ENCODE measurements at places on chromosomes 12 and 14. TPM values are rescaled to one million over a fixed set of nuclear protein-coding genes. Genes with fewer than 3 reads are reported as not detected.
A peak's percentile ranks its signal among the peaks of the same experiment; 100 is the strongest.

The ZNF219 gene
- 23.1 TPM for polyA plus RNA-seq

The RDH16 gene
- 0.10 TPM for polyA plus RNA-seq

The DCAF11 gene
- 23.5 TPM for polyA plus RNA-seq

The SENP1 gene
- 15.4 TPM for polyA plus RNA-seq

The TTLL5 gene
- 14.0 TPM for polyA plus RNA-seq

The PTPRO gene
- 0.14 TPM for polyA plus RNA-seq

The ANKRD33 gene
- not detected for polyA plus RNA-seq

The TRIM9 gene
- 0.04 TPM for polyA plus RNA-seq

GRCh38 chr12:130714091-130714590 is 2.0 kb downstream of the RIMBP2 start:
- DNase-seq: no peak

DNA sequence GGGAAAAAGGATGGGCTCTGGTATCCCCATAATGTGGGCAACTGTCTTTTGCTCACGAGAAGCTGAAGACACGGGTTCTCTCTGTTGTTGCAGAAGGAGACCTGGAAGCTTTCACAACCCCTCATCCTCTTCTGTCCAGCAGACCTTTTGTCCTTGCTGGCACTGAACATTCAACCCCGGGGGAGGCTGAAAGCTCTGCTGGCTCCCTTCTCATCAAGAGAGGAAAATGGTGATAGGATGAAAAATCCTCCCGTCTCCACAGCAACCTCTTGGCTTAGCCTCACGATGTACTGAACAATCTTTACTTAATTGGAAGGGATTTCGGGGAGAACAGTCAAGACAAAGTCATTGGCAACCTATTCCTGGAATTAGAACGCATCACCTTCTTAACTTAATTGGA is 39.0 kb downstream of the ELK3 start:
- no peak for DNase-seq

DNA sequence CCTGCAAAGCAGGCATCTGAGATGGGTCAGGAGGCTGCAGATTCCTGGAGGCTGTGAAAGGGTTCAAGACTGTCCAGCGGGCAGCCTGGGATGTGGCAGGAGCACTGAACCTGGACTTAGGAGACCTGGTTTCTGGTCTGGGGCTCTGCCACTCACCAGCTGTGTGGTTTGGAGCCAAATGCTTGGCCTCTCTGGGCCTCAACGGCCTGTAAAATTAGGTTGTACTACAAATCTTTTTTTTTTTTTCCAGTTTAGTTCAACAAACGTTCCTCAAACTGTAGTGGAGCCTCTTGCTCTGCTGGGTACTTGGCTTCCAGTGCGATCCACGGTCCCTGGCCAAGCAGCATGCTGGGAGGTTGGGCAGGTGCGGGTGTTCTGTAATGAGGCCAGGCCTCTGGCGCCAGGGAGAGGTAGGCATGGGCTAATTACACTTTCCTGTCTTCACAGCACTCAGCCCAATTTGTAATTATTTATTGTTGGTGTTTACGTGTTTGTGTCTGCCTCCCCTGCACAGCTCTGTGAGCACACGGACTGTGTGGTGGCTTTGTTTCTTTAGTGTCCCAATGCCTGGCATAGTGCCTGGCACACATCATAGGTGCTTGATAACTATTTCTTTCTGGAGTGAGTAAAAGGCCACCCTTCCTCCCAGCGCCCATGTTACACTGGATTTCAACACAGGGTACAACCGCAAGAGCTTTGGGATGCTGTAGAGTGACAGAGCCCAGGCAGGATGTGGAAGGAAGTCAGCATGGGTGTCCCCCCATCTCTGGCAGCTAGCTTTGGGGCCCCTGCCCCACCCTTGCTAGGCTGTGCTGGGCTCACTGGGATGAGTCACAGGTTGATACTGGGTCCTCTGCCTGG is 5.8 kb upstream of the KRT80 start:
- DNase-seq: no peak

- peak; percentile 83 for DNase-seq
Measured at GRCh38 chr12:52156311-52156710, 35.5 kb downstream of the KRT80 start.

DNA sequence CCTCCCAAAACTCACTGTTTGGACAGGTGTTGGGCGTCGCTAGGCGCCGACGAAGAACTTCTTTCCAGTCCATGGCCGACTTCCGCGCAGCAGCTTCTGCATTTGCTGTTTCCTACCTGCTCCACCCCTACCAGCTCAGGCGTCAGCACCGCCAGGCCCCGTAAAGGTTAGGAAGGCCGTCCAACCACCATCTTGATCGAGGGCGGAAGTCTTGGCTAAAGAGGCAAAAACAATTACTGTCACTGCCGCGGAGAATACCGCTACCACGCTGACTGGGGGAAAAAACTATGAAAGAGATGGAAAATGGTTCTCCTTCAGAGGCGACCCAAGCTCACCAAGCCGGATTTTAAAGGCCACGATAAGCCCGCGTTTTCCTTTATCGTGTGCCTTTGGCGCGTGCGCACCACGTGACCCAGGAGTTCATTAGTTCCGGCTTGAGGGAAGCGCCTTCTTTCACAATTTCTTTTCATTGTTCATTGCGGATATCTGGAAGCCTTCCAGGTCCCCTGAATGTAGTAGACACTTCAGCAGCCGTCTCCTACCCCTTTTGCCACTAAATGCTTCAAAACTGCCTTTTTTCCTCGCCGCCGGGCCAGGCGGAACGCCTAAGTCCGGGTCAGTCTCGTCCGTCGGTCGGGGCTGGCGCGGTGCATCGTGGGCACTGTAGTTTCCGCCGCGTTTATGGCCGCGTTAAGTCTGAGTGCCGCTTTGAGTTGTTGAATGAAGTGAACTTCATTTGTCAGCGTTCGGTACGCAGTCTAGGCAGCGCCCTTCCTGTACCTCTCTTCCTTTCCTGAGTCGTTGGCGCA is at the start of the genes PPP2R3C and PRORP:
PPP2R3C (minus strand) TSS at position 104 of the 809 bp plus-strand sequence; CDS start at position 73, 31 bp downstream.
PRORP (plus strand) TSS at position 666 of the 809 bp plus-strand sequence. CDS start 694 bp downstream, outside the sequence.
- DNase-seq: peak; percentile 79

DNA sequence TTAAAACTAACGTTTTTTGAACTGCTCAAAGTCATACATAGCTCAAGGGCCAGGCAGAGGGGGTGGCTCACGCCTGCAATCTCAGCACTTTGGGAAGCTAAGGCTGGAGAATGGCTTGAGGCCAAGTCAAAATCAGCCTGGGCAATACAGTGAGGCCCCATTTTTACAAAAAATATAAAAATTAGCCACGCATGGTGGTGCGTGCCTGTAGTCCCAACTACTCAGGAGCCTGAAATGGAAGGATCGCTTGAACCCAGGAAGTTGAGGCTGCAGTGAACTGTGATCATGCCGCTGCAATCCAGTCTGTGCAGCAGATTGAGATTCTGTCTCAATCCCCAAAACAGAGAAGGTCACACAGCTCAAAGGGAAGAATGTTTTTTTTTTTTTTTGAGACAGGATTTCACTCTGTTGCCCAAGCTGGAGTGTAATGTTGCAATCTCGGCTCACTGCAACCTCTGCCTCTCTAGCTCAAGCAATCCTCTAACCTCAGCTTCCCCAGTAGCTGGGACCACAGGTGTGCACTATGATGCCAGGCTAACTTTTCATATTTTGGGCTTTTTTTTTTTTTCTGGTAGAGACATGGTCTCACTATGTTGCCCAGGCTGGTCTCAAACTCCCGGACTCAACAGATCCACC is 2.9 kb downstream of the RBM23 start:
- no peak for DNase-seq

- DNase-seq: no peak
Measured at GRCh38 chr14:102362084-102362483, 606 bp downstream of the CINP start.

DNA sequence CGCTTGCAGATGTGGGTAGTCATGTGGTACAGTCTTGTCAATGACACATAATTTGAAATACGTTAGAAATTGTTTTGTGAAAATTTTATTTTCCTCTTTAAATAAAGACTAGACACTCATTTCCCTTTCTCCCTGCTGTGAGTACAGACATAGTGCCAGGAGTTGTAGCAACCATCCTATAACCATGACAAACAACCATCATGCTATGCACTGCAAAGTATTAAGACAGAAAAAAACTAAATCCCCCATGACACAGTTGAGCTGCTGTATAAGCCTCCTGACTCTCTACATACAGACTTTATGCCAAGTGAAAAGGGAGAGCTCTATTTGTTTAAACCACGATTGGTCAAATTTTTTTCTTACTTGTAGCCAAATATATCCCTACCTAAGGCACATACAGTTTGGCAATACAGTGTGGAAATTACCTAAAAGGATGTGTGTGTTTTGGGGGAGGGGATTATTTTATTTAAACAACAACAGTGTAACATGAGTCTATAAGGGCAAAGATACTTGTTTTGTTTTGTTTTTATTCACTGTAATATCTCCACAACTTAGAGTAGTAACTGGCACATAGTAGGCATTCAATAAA is 45.0 kb upstream of the KRR1 start:
- DNase-seq: no peak

DNA sequence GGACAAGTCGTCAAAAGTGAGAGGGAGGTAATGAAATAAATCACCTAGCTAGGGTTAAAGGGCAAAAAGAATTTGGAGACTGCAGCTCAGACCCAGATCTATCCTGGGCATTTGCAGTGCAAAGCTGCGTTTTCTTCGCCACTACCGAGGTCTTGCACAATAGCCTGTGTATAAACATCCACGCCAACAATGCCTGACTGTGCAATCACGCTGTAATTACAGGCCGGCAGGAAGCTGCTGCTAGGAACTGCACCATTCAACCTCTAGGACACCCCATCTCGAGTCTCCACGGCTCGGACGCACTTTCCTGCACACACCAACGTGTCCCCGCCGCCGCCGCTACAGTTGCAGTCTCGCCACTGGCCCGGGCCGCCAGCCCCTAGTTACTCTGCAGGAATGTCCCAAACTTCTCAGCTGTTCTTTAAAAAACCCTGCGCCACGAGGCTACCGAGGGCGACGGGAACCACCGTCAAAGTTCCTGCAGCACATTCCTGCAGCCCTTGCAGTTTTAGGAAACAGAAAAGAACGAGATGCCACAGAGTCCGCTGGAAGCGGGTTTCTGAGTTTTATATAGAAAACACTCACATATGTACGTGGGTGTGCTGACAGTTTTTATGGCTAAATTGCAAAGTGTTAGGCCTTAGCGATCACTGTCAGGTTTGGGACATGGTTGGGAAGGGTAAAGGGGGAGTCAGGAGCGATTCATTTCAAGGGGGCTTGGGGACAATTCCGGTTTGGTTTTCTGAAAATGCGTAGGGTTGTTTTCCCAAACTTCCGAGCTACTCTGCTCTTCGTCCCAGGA is 65.6 kb upstream of the PTGR2 start:
- DNase-seq: no peak

GRCh38 chr14:79436335-79436734 is 775.0 kb downstream of the DIO2 start:
- no peak for DNase-seq

GRCh38 chr12:123229051-123229450 is 3.9 kb downstream of the MPHOSPH9 start:
- DNase-seq: no peak

DNA sequence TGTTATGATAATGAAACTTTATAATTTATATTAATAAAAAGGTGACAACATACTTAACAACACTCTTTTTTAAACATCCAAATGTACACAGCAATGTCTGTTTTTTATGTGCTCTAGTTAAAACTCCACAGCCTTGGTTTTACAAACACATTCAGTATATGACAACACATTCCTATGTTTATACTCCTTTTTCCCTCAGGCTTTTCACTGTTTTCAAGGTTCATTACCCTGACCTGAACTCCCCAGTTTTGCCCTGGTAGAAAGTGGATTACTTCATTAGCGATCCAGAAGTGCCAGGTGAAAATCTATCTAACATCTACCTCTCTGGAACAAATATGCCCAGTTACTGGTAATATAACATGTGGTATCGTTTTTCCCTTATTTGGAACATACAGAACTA is 340.2 kb upstream of the DDHD1 start:
- DNase-seq: no peak

DNA sequence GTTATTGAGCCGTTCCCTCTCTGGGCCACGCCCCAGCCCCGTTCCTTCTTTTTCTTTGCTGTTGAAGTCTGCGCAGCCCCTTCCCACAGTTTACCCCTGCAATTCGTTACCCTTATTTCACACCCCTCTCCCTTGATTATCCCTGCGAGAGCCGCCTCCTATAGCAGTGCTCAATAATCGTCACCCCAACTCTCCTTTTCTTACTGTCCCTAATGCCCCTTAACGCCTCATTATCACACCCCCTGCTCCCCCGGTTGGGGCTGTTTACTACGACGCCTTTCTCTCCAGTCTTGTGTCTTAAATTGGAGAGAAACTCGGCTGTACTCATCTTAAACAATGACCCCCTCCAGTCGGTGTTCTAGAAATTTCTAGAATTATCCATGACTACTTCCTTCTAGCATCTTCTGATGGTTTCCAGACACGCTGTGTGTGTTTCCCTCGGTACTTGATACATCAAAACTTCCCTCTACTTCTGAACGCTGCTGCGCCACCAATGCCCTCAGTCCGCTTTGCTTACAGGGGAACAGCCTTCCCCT is 713 bp upstream of the FBXL14 start:
- DNase-seq: no peak

DNA sequence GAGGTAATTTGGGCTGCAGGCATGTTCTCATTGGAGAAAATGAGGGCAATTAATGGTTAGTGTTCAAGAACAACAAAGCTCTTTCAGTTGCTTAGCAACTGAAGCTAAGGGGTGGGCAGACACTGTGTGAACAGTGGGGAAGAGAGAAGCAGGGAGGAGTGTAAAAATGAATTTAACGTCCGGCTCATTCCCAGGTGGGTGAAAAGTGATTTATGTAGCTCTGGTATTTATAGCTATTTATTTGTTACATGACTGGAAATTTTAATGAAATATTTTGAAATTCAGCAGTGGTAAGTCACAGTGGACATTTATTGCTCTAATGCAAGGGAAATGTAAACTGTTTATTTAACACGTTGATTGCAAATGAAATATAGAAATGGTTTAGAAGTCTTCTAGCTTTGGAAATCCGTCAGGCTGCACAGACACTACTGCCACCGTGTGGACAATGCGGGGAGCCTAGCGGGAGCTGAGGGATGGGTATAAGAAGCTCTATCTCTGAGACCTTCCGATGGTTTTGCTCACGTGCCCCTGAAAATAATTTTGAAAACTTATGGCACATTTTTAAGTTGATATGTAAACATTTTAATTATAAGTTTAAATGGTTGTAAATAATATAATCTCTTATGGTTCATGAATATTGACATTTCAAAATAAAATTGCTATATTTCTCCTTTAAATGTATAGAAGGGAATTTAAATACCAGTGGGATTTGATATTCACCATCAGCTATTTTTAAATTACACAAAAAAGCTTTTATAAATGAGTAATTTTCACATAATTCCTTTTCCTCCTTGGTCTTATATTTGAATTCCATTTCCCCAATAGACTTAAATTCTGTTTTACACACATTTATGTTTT is 54.4 kb downstream of the E2F7 start:
- peak; percentile 17 for DNase-seq

DNA sequence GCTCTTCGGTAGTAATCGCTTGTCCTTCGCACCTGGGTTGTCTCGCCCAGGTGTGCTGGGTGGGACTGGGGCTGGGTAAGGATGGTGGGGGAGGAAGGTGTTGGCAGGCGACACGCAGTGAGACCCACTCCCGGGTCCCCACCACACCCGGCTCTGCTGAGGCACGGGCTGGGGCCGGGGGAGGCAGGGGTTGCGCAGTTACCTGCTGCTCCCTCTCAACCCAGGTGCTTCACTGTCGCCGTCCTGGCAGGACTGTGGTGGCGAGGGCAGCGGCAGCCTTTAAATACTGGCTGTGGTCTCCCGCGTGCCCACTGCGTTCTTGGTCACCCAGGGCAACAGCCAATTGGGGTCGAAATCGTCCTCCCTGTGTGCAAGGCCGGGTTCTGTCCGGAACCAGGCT is at the start of gene CCER1:
CCER1 (minus strand) TSS at position 256 of the 400 bp plus-strand sequence. CDS start 434 bp downstream, outside the sequence.
- DNase-seq: no peak

- DNase-seq: no peak
Measured at GRCh38 chr14:72582582-72582981, 311.3 kb downstream of the DPF3 start.
